ENCODE measurements at places on chromosomes 4 and X.

- DNase-seq, result no peak
Observed at GRCh38 chr4:153450544-153450917, 15.6 kb upstream of the TMEM131L start.

DNA sequence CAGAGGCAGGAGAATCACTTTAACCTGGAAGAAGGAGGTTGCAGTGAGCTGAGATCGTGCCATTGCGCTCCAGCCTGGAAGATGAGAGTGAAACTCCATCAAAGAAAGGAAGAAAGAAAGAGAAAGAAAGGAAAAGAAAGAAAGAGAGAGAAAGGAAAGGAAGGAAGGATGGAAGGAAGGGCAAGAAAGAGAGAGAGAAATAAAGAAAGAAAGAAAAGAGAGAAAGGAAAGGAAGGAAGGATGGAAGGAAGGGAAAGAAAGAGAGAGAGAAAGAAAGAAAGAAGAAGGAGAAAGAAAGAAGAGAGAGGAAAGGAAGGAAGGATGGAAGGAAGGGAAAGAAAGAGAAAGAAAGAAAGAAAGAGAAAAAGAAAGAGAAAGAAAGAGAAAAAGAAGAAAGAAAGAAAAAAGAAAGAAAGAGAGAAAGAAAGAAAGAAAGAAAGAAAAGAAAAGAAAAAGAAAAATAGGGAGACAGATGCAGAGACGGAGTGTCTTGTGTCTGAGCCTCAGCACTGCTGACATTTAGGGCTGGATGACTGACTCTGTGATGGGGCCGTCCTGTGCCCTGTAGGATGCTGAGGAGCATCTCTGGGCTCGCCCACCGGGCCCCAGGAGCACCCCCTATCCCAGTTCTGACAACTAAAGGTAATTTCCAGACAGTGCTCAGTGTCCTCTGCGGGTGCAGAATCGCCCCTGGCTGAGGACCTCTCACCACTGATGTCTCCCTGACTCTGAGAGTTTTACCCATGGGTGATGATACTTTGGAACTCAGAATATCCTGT lies 61.7 kb downstream of the CRLF2 start:
- no peak for DNase-seq

GRCh38 chr4:41994461-41994985 lies 4.2 kb downstream of the SLC30A9 start:
- no peak for DNase-seq

DNA sequence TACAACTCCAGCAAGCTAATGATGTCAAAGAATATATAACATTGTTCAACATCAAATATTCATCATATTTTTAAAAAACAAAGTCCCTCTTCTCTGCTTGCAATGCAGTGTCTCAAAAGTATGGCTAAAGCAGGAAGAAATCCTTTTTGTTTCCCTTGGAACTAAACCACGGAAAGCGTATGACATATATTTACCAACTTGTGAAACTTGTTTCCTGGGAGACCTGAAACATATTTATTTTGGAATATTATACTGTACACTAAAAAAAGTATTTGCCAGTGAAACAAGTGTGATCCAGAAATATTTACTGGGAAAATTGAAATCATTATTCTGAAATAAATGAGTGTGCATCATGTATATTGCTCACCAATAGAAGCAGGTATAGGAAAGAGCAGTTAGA lies 156.0 kb upstream of the ANKRD50 start:
- DNase-seq, result no peak

GRCh38 chr4:125837493-125838201 lies 522.9 kb downstream of the FAT4 start:
- DNase-seq, result no peak

- no peak for DNase-seq
Observed at GRCh38 chrX:98065151-98065550, 1181.4 kb downstream of the RPA4 start.

GRCh38 chrX:84118315-84118714 lies 69.7 kb downstream of the RPS6KA6 start:
- no peak for DNase-seq

GRCh38 chr4:92101737-92102172 lies 202.0 kb upstream of the GRID2 start:
- no peak for DNase-seq

DNA sequence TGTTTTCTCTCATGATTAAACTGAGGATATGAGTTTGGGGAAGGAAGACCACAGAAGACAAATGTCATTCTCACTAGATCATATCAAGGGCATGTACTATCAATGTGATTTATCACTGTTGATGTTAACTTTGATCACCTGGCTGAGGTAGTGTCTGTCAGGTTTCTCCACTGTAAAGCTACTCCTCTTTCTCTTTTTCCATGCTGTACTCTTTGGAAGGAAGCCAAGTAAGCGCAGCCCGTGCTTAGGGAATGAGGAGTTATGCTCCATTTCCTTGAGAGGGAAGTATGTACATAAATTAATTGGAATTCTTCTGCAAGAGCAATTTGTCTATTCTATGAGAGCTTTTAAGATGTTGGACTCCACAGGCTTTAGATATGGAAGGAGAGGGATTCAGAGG lies 4.0 kb upstream of the KANTR start:
- no peak for DNase-seq

DNA sequence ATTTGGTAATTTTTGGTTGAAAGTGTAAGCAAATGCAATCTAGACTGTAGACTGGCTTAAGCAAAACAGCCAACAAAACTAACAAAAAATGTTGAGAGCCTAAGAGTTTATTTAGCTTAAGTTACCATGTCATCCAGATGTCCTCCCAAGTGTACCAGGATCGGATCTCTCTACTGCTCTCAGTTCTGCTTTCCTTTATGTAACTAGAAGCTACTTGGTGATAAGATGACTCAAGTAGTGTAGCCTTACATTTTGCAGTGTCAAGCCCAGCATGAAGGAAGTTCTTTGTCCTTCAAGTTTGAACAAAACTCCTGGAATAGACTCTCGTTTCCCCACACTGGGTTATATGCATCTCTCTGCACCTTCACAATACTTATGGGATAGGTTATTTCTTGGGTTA lies 1500.0 kb downstream of the STIM2 start:
- no peak for DNase-seq

GRCh38 chrX:138930583-138930945 lies 219.0 kb upstream of the FGF13 start:
- no peak for DNase-seq

GRCh38 chr4:3647421-3647820 lies 115.2 kb upstream of the LRPAP1 start:
- no peak for DNase-seq

- DNase-seq, result no peak
Observed at GRCh38 chr4:177321647-177322046, 12.0 kb downstream of the NEIL3 start.

GRCh38 chr4:151087467-151087866 lies 12.0 kb upstream of the RPS3A start:
- no peak for DNase-seq

DNA sequence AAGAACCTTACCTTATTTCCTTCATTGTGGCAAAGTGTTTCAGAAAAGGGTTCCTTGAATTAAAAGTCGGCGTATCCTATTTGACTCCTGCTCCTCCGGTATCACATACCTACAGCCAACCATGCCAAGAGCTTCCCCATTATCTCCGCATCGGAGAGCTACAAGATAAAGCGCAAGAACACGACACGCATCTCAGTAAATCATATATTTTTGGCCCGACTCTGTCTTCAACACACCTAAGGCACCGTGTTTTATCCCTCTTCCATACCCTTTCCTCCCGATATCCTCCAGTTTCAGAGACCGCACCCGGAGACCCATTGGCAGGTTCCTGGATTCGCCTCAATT lies 497 bp upstream of the THAP9 start:
- DNase-seq, result no peak

DNA sequence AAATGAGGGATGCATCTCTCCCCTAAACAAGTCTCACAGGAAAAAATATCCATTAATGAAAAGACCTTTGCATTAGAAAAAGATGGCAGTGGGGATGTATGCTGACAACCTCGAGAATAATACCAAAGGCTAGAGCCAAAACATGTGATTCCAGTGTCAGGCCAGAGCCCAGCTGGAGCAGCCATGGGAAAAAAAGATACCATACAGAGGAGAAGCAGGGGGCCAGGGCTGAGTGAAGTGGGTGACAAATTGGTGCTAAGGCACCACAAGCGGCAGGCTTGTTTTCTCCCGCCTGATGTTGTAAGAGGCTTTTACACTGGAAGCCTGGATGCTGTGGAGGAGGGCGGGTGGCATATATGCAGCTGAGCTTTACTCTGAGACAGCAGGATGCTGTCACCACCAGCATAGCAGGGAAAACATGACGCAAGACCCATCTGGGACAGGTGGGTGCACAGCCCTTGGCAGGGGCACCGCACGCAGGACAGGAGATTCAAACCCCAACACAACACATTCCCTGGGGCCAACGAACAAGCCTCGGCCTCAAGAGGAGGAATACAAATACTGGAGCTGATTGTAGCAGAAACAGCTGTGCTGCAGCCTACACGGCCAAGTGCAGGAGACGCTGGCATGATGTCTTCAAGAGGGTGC lies 91.9 kb downstream of the TSPAN5 start:
- DNase-seq, result no peak

GRCh38 chrX:49059681-49060085 lies 884 bp downstream of the CCDC120 start:
- no peak for DNase-seq

- DNase-seq, result no peak
Observed at GRCh38 chr4:31291238-31291637, 571.1 kb downstream of the PCDH7 start.

GRCh38 chrX:15384304-15384703 lies at the start of gene VEGFD:
Gene VEGFD, minus strand, starts transcription at chrX:15384413. Its CDS starts 467 bp downstream, at chrX:15383946.
- DNase-seq, result no peak

GRCh38 chr4:76702440-76703122 lies 195.4 kb downstream of the SOWAHB start:
- DNase-seq, result no peak

All from CD4-positive, alpha-beta T cell treated with Interferon gamma for 1 hour (primary cell).